ENCODE measurements at places on chromosomes 4 and X.

- no peak for DNase-seq
These were observed 19.2 kb upstream of the SPON2 start for GRCh38 chr4:1191621-1192020.

DNA sequence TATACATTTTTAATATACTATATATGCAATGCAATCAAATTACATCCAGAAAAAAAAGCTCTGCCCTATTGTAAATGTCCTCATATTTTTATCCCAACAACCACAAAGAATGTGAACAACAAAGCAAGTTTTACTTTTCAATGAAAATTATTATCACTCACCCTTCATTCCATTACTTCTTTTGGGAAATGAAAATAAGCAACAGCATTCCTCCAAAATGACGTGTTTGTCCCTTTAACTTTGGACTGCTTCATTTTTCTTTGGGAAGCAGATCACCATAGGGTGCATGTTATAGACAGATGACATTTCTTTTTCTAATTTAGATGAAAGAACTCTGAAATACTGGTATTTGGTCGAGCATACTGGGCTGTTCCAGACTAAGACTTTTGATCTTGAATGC lies 667.1 kb upstream of the BOD1L1 start:
- DNase-seq = no peak

- DNase-seq = no peak
These were observed 38.8 kb upstream of the MAD2L1 start for GRCh38 chr4:120105472-120105871.

DNA sequence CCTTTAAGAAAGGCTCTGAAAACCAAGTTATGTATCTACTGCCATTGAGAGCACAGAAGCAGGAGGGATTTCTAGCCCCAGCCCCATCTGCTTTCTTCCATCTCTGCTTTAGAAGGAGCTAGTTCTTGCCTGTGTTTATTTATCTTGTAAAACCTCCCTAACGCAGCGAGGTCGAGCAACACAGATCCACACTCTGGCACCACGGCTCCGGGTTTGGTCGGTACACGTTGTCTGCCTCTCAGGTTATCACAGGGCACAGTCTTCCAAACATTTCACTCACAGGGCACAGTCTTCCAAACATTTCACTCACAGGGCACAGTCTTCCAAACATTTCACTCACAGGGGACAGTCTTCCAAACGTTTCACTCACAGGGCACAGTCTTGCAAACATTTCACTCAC lies 69.7 kb upstream of the TLR3 start:
- no peak for DNase-seq

- DNase-seq = no peak
These were observed 40.8 kb downstream of the RAPGEF2 start for GRCh38 chr4:159143687-159144086.

GRCh38 chr4:81905971-81906370 lies 434.3 kb upstream of the RASGEF1B start:
- peak; percentile 32 for DNase-seq

- DNase-seq = no peak
These were observed 346.7 kb upstream of the SLIT2 start for GRCh38 chr4:19905024-19905423.

GRCh38 chr4:112775801-112776200 lies 138.9 kb downstream of the LARP7 start:
- DNase-seq = no peak

GRCh38 chr4:156280686-156281085 lies 327.0 kb upstream of the CTSO start:
- DNase-seq = no peak

All from large intestine (tissue), 12 donors.